ENCODE measurements at places on chromosomes 4 and X.

- DNase-seq: no peak
Observed at GRCh38 chrX:23637187-23637586, 30.1 kb upstream of the PRDX4 start.

DNA sequence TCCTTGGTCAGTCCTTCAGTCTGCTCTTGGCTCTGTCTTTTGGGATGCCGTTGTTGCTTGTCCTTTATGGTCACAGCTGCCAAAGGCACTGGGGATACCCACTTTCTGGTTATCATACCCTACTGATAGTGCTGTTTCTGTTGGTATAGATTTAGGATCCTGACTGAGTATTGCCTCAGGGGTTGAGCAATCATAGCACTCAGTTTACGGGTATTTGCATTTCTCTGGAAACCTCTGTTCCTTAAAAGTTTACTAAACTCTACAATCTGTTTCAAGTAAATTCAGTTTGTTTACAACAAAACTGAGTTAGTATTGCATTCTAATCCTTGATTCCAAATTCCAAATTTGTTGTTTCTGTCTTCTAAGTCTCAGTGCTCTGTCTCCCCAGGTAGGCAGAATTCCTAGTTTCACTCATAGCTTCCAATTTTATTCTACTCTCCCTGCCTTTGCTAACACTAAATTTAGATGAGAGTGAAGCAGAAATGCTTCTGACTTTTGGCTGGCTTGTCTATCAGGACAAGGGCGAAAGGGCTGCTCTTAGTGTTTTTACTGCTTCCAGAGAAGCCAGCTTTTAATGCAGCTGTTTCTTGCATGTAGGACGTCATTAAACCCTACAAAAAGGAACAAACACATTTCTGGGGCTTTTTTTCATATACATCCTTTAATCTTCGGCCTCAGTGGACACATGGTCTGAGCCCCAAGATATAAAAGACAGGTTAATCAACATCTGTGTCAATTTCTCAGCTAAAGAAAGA, 17.2 kb upstream of the TET2 start:
- no peak for DNase-seq

DNA sequence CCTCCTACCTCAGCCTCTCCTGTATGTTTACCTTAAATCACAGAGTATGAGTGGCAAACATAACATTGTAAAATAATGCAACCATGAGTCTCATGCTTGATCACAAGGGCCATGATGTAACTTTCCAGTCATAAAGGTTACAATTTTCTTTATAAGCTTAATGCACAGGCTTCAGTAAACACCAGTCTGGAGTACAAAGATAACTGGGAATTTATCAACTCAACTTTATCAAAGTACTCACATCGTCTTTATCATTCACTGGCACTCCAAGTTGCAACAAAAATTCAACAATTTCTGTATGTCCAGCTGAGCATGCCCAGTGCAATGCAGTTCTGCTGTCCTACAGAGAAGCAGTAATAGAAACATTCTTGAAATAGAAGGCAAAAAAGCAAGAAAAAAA, 2.8 kb downstream of the PSMD10 start:
- DNase-seq: no peak

- no peak for DNase-seq
Observed at GRCh38 chrX:13748486-13748885, 13.9 kb downstream of the OFD1 start.

GRCh38 chrX:9134366-9134765, 100.4 kb upstream of the FAM9B start:
- no peak for DNase-seq

DNA sequence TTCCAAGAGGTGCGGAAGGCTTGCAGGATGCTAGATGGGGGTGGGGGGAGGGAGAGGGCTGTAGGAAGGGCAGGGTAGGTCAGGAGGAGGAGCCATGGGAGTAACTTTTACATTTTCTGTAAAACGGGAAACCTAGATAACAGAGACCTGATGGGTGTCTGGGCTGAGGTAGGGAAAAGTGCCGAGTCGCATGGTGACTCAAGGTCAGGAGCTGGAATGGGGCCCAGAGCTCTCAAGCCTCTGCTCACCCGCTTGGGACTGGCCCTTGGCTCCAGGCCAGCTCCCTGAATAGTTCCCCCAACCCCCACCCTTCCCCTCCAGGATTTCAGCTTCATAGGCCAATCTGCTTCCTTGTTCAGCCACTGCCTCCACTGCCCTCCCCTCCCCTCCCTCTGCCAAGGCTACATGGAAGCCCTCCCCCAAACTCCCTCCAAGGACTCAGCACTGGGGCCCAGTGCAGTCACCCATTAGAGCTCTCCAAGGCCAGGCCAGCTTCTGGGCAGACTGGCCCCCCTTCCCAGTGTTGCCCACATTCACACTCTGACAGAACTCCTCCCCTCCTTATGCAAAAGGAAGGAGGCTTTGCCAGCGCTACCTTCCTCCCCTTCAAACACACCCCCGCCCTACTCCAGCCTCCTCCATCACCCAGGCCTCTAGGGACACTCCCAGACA, 43.6 kb downstream of the TSC22D3 start:
- no peak for DNase-seq

GRCh38 chr4:168119890-168120289, 27.6 kb downstream of the ANXA10 start:
- DNase-seq: no peak

DNA sequence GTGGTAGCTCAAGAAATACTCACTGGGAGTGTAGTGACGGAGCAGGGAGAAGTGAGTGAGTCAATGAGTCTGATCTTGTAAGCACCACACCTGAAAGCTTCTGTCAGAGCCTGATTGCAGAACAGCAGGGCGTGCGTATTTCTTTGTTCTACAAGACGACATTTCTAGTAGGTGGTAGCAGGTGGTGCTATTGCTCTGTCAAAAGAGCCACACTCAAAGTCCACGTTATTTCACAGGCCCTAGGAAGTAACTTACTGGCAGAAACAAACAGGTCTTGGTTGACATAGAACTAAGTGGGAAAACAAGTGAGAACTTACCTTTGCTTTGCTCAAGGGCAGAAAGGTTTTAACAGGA, 46.4 kb upstream of the SPRY1 start:
- DNase-seq: no peak

GRCh38 chr4:27154706-27155105, 294.1 kb downstream of the STIM2 start:
- DNase-seq: no peak

DNA sequence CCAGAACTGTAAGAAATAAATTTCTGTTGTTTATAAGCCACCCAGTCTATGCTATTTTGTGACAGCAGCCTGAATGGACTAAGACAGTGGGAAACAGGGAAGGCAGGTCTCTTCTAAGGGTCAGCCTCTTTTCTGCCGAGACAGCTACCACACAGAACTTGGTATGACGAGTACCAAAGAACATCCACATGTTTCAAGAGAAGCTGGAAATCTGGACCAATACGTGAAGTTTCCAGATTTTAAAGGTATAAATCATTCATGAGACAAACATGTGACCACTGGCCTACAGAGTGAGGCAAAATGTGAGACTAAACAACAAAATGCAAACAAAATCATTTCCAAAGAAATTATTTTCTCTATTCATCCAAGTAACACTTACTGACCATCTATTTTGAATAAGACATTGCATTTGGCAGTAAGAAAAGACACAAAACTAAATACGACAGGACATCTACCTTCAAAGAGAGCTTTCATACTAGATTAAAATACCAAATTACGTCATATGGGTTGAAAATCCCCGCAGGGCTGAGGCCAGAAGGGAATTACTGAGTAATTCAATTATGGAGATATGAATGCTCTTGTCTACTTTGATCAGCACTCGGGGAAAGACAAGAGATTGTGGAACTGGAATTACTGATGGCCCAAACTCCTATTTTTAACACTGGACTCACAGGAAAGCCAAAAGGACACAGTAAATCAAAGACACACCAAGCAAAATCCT, 7.2 kb downstream of the SCARB2 start:
- no peak for DNase-seq

- no peak for DNase-seq
Observed at GRCh38 chr4:25031077-25031621, 403 bp upstream of the LGI2 start.

GRCh38 chrX:264634-265455, 16.3 kb upstream of the PLCXD1 start:
- no peak for DNase-seq

GRCh38 chrX:132953354-132953753, 5.1 kb downstream of the HS6ST2 start:
- no peak for DNase-seq

DNA sequence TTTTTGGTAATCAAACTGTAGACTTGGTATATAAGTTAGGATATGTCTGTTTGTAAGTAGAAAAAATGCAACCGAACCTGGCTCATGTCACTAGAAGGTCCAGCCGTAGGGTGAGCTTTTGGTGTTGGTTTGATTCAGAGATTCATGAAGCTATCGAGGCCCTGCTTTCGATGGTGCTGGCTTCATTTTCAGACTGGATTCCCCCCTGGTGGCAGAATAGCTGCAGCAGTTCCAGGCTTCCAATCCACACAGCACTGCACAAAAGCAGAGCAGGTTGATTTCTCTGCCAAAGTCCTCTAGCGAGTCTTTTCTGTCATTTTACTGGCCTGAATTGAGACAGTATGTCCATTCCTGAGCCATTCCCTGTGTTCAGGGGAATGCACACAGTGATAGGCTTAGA, 33.1 kb downstream of the PDK3 start:
- DNase-seq: no peak

Measured in NCI-H1930 (cell line).